Calu3 (cell line): ENCODE measurements at places on chromosomes 16 and 17. TPM values are rescaled to one million over a fixed set of nuclear protein-coding genes. Genes with fewer than 3 reads are reported as not detected.

Gene AKTIP
- total RNA-seq: 46.4 and 59.4 TPM in 2 replicates

Gene P2RX1
- total RNA-seq: not detected in 2 replicates

- no peak for DNase-seq
- no peak overlapping the region for H3K27ac ChIP-seq
- H3K27me3 ChIP-seq: no peaks in the 10 kb centered on the region
Observed at GRCh38 chr16:50351952-50352351, 16.8 kb downstream of the BRD7 start.

GRCh38 chr17:2020721-2021120, 4.4 kb downstream of the RTN4RL1 start:
- peaks cover 3% of the 10 kb centered on the region for H3K36me3 ChIP-seq
- no peak for DNase-seq
- peaks cover 63% of the 10 kb centered on the region for H3K27me3 ChIP-seq

DNA sequence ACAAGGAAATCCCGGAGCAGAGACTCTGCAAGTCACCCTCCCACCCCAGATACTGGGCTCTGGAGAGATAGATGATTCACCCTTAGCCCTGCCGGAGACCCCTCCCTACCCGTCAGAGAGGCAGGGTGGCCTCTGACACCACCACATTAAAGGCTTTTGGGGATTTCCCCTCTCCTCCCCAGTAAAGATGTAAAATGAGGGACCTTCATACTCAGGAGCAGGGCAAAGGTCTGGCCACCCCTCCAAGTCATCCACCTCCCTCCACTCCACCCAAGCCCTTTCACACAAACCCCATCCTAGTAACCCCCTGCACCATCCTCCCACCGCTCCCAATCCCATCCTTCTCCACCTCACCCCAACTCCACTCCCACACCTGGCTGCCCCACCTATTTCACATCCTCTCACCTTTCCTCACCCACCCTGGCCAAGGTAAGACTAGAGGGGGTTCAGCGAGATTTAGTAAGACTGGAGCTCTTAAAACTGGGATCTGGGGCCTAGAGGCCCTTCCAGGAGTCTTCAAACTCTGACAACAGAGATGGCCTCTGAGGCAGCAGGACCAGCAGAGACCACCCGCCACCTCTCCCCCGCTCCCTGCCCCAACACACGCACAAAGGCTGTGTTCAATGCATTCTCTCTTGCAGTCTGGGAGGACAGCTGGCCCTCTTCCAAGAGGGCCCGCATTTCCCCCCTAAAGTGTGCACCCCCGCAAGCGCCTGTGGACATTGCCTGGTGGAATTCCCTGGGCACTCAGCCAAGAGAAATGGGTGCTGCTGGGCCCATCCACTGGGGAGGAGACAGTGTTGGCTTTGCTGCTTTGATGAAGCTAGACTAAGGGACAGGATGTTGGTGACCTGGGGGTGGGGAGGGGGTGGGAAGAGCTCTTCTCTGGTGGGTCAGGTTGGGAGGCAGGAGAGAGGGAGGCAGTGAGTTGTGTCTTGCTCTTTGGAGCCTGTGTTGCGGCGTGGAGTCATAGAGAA, 1.1 kb downstream of the ABAT start:
- DNase-seq: no peak
- H3K4me1 ChIP-seq: peaks cover 60% of the 10 kb centered on the region
- H3K4me3 ChIP-seq: peak overlapping the region; percentile 88
- peak overlapping the region; percentile 73 for H3K27ac ChIP-seq
- peaks cover 27% of the 10 kb centered on the region for H3K36me3 ChIP-seq

- peak overlapping the region; percentile 21 for H3K27ac ChIP-seq
- peak overlapping the region; percentile 27 for H3K4me3 ChIP-seq
- peaks cover 72% of the 10 kb centered on the region for H3K4me1 ChIP-seq
- peak; percentile 28 for DNase-seq
Observed at GRCh38 chr16:80997139-80997798, 9.4 kb downstream of the CMC2 start.

- H3K36me3 ChIP-seq: peaks cover 29% of the 10 kb centered on the region
- no peak overlapping the region for H3K27ac ChIP-seq
- H3K4me3 ChIP-seq: no peak overlapping the region
Observed at GRCh38 chr16:29896841-29897240, 2.5 kb downstream of the SEZ6L2 start.

GRCh38 chr17:47278561-47278960, 24.9 kb downstream of the ITGB3 start:
- H3K27me3 ChIP-seq: peaks cover 7% of the 10 kb centered on the region
- H3K36me3 ChIP-seq: no peaks in the 10 kb centered on the region
- H3K4me1 ChIP-seq: peaks cover 44% of the 10 kb centered on the region

DNA sequence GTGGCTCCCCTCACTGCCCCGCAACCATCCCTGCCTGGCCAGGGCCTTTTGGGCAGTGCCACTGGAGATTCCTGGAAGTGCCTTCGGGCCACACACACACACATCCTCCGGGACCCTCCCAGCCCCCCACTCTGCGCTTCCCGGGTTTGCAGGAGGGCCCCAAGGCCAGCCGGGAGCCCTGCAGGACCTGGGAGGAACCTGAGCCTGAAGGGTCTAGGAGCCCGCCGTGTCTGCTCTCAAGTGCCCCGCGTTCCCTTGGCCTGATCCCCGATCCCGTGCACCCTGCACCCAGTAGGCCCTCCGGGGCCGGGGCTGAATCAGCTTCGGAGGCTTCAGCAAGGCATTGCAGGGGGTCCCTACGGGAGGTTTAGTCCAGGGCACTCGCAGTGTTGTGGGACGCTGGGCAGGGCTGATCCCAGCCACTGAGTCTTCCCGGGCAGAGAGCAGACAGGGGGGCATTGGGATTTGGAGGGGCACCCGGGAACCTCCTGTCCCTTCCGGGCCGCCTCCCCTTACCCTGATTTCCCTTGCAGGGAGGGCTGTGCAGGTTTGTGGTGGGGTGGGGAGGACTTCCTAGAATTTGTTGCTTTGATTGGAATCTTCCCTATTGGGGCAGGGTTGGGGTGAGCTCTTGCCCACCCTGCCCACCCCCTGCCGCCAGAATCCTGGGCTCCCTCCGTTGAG, 36.9 kb downstream of the TMEM235 start:
- no peak for DNase-seq
- peaks cover 9% of the 10 kb centered on the region for H3K4me1 ChIP-seq
- no peaks in the 10 kb centered on the region for H3K36me3 ChIP-seq
- no peak overlapping the region for H3K4me3 ChIP-seq

- peak within 1 kb of the TSS; percentile 6 for H3K27ac ChIP-seq
- no peaks in the 10 kb centered on the region for H3K4me1 ChIP-seq
Observed at GRCh38 chr17:7589891-7590691, at the start of gene SOX15. Gene SOX15, minus strand, starts transcription at chr17:7590094. Its CDS starts 418 bp downstream, at chr17:7589676.

- H3K36me3 ChIP-seq: no peaks in the 10 kb centered on the region
- H3K4me3 ChIP-seq: no peak overlapping the region
- H3K4me1 ChIP-seq: no peaks in the 10 kb centered on the region
- H3K27ac ChIP-seq: no peak overlapping the region
- no peaks in the 10 kb centered on the region for H3K27me3 ChIP-seq
Observed at GRCh38 chr16:62177351-62178203, 141.3 kb upstream of the CDH8 start.
